Glomerular endothelial cell (primary cell): ENCODE measurements at places on chromosomes 1 and 21.

GRCh38 chr1:202801175-202801574 lies 7.0 kb downstream of the KDM5B start:
- no peak for DNase-seq

GRCh38 chr1:59007820-59008598 lies 224.2 kb upstream of the JUN start:
- DNase-seq, result no peak

- peak; percentile 7 for DNase-seq
Observed at GRCh38 chr1:160951443-160952128, 3.0 kb downstream of the ITLN2 start.

- DNase-seq, result peak; percentile 69
Observed at GRCh38 chr1:84245563-84245962, 55.9 kb upstream of the SAMD13 start.

DNA sequence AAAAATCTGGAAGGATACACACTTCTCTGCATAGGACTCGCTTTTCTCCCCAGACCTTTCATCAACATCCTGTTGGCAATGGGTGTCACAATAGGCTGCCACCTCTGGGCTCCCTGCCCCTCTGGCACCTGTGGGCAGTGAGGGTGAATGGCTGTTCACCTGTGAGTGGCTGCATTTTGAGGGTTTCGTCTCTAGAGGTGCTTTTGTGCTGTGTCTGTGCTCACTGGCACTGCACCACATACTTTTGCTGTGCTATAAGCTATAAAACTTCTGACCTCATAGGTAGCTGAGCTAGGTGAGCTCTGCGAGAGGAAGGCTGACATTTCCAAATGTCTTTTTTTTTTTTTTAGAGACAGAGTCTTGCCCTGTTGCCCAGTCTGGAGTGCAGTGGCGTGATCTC lies 35.9 kb downstream of the SLC30A1 start:
- DNase-seq, result no peak
